ENCODE measurements at places on chromosomes 3 and 15.

DNA sequence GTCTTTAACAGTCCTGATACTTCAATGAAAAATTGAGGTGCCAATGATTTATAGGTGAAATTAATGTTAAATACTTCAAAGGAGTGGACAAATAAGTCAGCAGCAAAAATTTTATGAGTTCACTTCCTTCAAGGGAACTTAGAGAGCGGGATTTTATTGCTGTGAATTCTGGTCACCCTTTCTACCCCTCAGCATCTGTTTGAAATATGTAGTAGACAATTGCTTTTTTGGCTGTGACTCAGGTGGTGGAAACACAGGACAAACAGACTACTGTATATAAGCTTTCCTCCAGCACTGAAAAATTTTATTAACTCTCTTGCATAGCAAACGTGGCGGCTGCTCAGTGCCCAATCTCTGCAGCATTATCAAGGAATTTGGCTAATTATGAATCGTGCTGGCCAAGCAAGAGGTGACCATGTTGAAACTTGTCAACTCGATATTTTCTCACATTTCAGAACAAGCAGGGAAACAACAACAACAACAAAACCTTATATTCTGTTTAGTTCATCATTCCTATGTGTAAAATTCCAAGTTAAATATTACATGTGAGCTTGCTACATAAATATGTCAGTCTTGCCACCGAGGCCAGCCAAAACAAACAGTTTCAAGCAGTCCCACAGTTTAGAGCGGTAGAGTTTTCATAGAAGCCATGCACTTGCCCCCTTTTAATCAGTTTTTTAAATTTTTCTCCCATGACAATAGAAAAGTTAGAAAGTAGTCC, 420.2 kb downstream of the FOXP1 start:
- DNase-seq, result peak; percentile 21

GRCh38 chr15:35863655-35864054, 317.7 kb upstream of the DPH6 start:
- DNase-seq, result no peak

- no peak for DNase-seq
Observed at GRCh38 chr3:137106612-137107240, 148.9 kb downstream of the IL20RB start.

GRCh38 chr15:94460624-94461023, 229.3 kb downstream of the MCTP2 start:
- DNase-seq, result no peak

DNA sequence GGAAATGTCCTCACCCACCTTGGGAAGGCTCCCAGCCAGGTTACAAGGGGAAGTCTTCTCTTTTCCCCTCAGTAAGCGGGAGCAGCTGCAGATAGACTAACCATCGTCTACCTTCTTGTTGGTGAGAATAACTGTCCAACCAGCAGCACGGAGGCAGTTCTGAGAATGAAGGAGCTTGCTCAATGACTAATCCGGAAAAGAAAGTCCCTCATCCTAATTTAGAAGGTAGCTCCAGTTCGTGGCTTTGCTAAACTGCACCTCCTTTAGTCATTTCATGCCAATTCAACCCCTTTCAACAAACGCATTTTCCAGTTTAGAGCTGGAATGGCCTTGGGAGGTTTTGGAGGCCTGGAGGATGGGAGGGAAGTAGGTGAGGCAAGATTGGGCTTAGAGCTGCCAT, 527.4 kb upstream of the PROK2 start:
- no peak for DNase-seq

DNA sequence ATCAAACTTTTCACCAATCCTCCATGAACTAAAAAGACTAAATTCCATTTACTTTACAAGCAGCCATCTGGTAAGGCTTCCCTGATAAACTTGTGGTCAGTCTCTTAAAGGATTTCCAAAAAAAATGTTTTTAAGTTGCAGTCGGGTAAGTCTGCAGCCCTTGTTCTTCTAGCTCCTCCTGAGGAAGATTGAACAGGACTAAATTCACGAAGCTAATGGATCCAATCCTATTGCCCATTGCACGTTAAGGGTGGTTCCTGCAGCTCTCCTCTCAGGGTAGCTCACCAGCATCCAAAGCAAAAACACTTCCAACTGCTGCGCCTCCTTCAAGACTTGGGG, 2.8 kb downstream of the HES1 start:
- DNase-seq, result peak; percentile 16

All from foreskin fibroblast (primary cell).